ENCODE measurements at places on chromosomes 12 and 14.

DNA sequence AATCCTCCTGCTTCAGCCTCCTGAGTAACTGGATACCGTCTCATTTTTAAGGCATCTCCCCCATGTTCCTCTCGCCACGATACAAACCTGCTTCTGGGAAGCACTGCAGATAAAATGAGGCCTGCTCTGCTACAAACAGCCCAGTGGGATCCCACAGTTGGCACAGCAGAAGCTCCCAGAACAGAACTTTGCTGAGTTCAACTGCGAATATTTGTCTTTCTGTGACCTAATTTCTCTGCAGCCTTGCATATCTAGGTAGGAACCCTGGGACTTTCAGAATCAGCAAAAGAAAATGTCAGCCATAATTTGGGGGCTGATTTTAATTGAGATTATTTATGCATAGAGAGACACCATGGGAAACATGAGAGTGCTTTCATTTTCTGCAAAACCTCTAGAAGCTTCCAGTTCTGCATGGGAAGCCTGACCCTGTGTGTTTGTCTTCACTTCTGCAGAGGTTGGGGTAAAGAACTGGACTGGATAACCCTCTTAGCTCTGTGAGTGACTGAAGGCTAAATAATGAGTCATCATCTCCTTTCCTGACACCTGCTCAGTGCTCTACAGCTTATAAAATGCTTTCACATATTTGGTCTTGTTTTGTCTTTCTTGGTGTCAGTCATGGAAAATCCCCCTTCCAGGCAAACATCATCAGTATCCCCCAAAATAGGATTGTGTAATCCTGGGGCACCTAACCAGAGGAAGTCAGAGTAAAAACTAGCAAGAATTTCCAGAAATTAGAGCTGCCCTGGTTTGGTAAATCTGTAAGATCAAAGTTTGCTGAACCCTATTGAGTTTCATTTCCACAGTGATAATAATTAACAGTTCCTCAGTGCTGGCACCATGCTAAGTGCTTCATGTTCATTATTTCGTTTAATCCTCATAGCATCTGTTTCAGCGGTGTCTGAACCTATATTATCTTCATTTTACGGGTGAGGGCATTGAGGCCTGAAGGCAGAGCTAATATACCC is 185.8 kb downstream of the SLC15A4 start:
- DNase-seq = no peak

GRCh38 chr12:93007544-93007943 is 78.4 kb upstream of the EEA1 start:
- DNase-seq = no peak

GRCh38 chr12:93794738-93795137 is 117.6 kb downstream of the CRADD start:
- DNase-seq = no peak

GRCh38 chr12:96198965-96199364 is 4.8 kb downstream of the ELK3 start:
- no peak for DNase-seq

DNA sequence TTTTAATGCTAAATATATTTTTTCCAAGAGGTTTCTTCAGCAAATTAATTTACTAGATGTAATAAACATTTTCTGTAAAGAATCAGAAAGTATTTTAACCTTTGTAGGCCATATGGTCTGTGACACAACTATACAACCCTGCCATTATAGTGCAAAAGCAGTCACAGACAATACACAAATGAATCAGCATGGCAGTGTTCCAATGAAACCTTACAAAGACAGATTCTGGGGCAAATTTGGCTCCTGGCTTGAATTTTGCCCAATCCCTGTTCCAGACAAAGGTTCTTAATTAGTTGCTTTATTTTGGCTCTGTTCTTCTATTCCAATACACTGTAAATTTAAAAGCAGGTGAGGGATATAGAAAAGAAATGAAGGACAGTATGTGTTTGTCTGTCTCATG is 352.5 kb downstream of the C12orf50 start:
- DNase-seq = no peak

DNA sequence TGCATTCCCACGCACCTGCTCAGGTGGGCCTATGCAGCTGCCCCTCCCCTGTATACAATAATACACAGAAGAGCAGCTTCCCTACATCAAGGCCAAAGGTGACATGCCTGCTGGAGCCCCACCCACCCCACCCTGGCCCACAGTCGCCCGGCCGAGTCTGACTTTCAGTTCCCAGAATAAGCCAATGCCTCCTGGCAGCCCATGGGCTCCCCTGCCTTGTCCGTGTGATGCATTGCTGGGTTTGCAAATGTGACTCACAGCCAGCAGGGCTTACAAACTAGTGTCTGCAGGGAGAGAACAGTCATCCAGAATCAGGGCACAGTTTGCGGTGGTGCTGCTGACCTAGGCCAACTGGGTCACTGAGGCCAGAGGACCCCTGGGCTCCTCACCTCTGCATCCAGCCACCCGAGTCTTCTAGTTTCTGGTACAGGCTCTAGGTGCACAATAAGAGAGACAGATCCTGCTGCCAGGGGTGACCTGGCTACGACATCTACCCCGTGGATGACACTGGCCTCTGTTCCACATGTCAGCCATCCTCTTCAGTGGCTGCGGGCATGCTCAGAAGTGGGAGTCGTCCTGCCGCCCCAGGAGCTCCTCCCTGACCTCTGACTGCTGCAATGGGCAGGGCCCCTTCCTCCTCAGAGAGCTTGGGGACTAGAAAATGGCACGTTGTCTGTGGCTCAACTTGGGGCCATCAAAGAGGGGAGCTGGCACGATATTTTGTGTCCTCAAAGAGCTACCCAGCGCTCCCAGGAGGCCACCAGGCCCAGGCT is 84.5 kb downstream of the CHGA start:
- no peak for DNase-seq

GRCh38 chr14:22184830-22185168 is 404.2 kb downstream of the DAD1 start:
- DNase-seq = no peak

GRCh38 chr14:31936115-31936514 is 141.0 kb upstream of the ARHGAP5 start:
- no peak for DNase-seq

Data from activated CD8-positive, alpha-beta memory T cell treated with anti-CD3 and anti-CD28 coated beads for 1 hour (primary cell).